Colonic mucosa (tissue), 4 donors: ENCODE measurements at places on chromosomes 5 and 9.

GRCh38 chr5:141313711-141314110 lies 6.9 kb downstream of the TAF7 start:
- no peak for DNase-seq

DNA sequence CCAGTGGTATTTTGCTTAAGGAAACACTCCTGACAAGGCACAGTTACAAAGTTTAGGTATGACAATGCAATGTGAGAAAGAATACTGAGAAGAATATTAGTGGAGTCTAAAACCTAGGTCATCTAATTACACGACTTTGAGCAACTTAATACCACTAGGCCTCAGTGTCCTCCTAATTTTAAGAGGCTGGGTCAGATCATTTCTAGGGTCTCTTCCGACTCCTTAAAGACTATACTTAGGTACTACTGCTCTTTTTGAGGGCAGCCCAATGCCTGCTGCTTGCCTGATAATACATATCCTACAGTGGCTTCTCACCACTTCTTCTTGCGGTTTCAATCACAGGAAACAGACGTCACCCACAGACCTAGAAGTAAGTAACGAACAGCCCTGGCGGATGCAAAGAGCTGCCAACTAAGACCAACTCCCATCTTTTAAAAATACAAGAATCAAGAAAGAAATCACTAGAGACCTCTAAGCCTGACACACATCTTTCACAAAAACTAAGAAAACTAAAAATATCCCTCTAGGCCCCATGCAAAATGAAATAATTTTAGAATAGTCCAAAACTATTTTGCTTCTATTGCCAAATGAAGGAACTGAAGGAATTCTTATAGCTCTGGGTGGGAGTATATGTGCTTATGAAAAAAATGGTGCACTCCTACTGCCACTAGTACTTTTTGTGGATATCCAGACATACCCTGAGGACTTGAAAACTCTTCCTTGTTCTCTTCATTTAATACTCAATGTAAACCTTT lies 13.1 kb downstream of the DIAPH1 start:
- DNase-seq, result peak; percentile 54

- no peak for DNase-seq
Measured at GRCh38 chr9:99474186-99474585, 252.1 kb downstream of the SEC61B start.

DNA sequence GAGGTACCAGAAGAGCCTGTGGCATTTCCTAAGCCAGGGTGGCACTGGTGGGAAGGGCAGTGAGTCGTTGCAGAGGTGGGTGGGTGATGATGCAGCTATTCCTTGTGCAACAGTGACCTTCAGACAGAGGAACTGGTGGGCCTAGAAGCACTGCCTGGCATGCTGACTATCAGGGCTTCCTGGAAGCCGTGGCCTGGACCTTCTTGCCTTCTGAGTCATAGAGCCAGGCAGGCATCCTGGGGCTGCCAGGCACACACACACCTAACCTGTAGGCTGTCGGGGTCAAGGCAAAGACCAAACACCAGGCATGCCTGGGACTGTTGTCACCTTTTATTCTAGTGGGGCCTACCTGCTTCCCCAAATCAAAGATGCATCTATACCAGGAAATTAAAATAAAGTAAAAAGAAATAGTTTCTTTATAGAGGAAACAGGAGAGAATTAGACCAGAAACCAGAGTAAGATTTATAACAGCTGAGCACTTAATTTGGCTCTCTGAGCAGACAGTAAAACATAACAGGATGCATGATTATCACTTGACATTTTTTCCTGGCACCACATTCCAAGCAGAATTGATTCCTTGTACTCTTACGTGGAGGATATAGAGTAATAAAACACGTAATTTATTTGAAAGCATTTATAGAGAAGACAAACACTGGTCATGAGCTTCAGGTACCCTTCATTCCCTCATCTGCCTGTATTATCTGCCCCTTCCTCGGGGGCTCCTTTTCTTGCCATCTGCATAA lies 25.1 kb downstream of the NANS start:
- DNase-seq, result peak; percentile 57

- no peak for DNase-seq
Measured at GRCh38 chr5:179798771-179799643, 5.2 kb downstream of the LTC4S start.

- no peak for DNase-seq
Measured at GRCh38 chr5:54313311-54314270, 3.2 kb upstream of the ARL15 start.

- no peak for DNase-seq
Measured at GRCh38 chr5:175688352-175689146, 30.7 kb downstream of the HRH2 start.

DNA sequence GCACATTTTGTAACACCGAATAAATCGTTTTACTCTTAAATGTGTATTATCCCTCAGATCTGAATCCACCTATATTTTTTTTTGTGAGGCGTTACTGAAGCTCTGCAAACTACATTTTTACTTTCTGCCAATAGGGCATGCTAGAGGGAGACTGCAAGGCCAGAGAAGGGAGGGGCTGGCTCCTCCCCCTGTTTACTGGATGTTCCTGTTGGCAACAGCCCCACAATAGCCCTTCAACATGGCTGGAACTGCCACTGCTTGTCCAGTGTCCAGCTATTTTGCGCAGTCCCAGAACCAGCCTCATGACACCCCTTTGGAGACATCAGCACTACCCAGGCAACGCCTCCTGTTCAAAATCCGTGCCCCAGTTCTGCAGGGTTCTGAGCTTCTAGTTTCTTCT lies 85.4 kb upstream of the MIER3 start:
- DNase-seq, result no peak

GRCh38 chr5:131396630-131397273 lies 132.9 kb downstream of the CDC42SE2 start:
- DNase-seq, result no peak
